ENCODE measurements at places on chromosomes 12 and 14.

DNA sequence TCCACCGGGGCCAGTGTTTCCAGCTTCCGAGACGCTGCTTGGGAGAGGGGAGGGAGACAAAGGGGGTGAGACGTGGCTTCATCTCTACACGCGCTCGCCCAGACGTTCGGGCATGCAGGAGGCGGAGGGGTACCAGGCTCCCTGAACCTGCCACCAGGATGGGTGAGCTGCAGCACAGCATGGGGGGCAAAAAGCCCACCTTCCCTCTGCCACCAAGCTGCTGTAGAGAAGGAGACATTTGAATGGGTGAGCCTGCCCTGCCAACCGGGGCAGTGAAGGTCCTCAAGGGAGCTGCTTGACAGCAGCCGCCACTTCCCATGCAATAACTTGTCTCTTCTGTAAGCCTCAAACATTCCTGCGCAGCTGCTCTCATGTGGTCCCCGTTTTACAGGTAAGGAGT, 78.4 kb upstream of the DICER1 start:
- no peak for DNase-seq

GRCh38 chr12:96809522-96809921, 97.5 kb upstream of the NEDD1 start:
- no peak for DNase-seq

DNA sequence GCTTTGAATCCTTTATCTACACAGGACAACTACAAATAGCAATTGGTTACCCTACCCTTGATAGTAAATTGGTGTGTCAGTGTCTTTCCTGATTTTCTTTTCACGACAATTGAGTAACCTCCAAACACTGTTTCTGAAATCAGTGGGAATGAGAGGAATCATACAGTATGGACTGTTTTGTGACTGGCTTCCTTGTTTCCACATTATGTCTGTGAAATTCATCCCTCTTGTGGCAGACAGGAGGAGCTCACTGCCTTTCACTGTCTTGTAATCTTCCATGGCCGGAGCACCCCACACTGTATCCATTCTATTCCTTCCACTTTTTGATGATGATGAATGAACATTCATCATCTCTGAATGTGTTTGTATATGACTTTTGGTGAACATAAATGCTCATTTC, 164.0 kb upstream of the PZP start:
- no peak for DNase-seq

DNA sequence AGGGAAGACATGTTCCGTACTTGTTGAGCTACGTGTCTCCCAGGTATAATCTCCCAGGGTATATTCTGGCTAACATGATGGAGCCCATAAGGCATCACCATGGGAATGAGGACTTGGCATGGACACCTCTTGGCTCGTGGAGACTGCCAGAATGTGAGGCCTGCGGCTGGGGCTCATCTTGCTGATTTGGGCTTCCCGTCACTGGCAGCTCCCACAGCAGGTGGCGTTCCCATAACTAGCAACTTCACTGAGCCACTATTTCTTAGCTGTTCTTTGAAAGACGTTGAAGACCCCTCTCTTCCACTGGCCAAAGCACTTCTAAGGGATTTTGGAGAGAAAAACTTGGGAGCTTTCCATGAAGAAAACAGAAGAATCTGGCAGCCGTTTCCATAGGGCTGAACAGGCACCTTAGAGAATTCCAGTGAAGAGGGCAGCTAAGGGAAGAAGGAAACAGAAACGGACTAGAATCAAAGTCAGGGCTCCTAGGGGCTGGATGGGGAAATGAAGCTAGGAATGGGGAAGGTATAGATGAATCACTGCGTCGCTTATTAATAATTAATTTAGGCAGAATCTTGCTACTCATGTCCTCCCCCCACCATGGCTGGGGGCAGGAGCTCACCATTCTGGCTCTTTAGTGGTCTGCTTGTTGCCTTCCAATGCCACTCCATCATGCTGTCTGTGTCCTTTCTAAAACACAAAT, 39.7 kb upstream of the FOS start:
- no peak for DNase-seq

- DNase-seq, result peak; percentile 43
Observed at GRCh38 chr12:122888232-122888752, 7.6 kb downstream of the VPS37B start.

- no peak for DNase-seq
Observed at GRCh38 chr14:101980700-101981099, 16.3 kb downstream of the DYNC1H1 start.

DNA sequence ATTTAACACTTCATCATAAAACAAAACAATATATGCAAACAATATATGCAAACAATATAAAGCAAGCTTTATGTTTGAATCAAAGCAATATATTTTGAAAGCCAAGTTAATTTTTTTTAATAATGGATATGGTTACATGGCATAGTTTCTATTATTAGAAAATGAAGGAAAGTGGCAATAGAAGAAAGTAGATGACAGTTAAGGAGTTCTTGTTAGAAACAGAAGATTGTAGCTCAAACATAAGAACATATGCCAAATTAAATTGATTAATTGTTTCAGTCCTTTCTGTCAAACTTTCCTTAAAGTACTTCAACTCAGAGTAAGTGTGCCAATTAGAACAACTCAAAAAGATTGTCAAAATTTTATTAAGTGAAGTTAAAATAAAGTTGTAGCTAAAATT, 1248.3 kb downstream of the SLC16A7 start:
- no peak for DNase-seq

GRCh38 chr12:3620856-3621255, 129.9 kb downstream of the PRMT8 start:
- DNase-seq, result no peak

- no peak for DNase-seq
Observed at GRCh38 chr12:11677093-11677492, 27.6 kb downstream of the ETV6 start.

- DNase-seq, result no peak
Observed at GRCh38 chr12:14910090-14910915, 24.6 kb upstream of the MGP start.

GRCh38 chr14:100532906-100533655, 54.1 kb downstream of the BEGAIN start:
- DNase-seq, result no peak

- no peak for DNase-seq
Observed at GRCh38 chr12:47082283-47082682, 2.5 kb upstream of the AMIGO2 start.

DNA sequence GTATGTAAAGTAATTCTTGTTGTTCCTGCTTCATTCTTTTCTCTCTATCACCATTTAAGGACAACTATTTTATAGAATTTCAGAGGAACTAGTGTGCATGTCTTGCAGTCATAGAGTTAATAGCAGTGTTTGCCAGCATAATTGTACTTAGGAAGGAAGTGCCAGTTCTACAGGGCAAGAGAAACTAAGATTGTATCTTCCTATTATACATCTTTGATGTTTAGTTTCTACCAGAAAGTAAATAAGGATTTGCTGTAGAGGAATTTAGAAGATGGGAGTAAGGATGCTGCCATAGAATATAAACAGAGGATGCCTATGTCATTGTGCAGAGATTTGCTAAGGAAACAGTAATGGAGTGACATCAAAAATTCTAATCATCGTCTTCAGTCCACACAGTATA, 270.9 kb upstream of the NPAS3 start:
- no peak for DNase-seq

DNA sequence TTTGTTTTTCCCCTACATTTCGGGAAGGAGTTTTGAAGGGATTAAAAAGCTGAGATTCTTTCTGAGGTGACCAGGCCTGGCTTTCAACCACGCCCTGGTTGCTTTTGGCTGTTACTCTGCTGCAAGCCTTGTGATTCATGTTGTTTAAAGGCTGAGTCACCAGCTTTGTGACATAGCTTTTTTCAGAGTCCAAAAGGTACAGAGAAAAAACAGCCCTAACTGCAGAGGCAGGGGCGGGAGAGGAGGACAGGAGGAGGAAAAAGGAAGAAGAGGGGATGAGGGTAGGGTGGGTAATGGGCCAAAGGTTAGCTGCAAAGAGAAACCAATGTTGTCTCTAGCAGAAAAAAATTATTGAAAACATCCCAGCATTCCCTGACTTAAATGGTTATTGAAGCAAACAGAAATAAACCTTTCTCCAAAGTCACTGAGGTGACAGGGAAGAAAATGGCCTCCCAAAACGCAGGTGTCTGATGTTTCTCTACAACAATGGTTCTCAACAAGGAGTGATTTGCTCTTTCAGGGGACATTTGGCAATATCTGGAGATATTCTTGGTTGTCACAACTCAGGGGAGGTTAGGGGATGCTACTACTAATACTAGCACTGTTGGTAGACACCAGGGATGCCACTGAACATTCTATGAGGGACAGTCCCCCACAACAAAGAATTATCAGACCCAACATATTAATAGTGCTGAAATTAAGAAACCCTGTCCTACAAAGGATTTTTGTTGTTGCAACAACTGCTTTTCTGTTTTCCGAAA, 2.1 kb upstream of the UBC start:
- no peak for DNase-seq

GRCh38 chr12:12979731-12980259, 20.3 kb downstream of the HEBP1 start:
- DNase-seq, result no peak

DNA sequence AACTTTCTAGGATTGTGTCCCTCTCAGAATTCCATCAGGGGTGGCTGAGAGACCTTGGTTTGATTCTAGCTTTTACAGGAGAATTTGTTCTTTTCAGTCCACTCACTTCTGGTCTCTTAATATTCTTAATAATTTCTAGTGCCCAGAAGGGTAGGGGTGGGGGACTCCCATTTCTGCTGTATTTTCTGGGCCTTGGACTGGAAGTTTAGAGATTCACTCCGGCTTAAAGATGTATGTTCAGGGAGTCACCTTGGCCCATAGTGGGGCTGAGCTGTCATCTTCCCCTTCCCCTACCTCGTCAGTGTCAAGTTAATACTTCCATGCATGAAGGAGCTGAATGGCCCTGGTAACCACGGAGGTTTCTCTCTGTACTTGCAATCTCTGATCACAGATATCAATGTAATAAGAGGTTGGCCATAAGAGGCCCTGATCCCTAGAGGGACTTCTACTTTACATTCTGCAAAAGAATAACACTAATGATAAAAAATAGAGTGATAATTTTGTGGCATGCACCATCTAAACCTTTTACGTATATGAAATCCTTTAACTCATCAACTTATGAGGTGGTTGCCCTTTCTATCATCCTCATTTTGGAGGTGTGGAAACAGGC, 6.7 kb downstream of the KRT81 start:
- DNase-seq, result no peak

DNA sequence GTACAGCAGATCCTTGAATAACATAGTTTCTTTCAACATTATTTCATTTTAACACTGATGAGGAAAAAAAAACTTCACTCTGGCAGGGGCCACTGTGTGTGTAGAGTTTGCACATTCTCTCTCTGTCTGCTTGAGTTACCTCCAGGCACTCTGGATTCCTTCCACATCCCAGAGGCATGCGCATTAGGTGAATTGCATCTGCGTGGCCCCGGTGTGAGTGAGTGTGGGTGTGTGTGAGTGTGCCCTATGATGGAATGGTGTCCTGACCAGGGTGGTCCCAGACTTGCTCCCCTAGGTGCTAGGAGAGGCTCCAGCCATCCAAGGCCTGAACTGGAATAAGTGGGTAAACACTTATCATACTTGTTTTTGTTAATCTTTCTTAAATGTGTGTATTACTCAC, 90.6 kb upstream of the LRIG3 start:
- no peak for DNase-seq

DNA sequence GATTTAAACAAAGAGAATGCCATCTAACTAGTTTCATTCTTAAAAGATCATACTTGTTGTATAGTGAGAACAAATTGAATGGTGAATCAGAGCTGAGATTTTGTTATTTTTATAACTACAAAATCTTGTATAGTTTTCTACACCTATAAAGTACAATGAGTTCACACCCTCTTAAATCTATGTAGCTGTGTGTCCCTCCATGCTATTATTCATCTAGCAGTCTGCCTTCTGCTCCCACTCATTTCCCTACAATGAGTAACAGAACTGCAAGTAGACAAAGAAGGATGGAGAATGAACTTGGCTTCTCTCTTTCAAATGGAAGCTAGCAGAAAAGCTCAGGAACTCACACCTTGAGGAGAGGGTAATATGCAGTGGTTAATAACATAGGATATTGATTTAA, 7.1 kb downstream of the IFNG-AS1 start:
- no peak for DNase-seq

GRCh38 chr12:118582863-118583262, 206.5 kb downstream of the SUDS3 start:
- DNase-seq, result no peak

DNA sequence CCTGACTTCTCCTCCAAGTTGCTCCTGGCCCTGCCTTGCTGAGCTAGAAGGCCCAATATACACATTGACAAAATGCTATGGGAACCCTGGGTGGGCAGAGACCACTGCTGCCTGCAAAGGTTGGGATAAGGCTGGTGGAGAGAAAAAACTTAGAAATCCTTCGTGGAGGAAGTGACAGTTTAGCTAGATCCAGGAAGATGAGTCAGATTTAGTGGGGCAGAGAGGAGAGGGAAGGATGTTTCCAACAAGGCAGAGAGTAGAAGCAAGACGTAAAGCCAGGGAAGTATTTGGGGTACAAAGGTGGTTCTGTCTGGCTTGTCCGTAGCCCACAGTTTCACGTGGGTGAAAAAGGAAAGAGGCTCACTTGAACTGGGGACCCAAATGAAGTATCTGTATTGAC, 69.0 kb upstream of the CLMN start:
- no peak for DNase-seq

- no peak for DNase-seq
Observed at GRCh38 chr14:41642367-41642766, 35.7 kb downstream of the LRFN5 start.

DNA sequence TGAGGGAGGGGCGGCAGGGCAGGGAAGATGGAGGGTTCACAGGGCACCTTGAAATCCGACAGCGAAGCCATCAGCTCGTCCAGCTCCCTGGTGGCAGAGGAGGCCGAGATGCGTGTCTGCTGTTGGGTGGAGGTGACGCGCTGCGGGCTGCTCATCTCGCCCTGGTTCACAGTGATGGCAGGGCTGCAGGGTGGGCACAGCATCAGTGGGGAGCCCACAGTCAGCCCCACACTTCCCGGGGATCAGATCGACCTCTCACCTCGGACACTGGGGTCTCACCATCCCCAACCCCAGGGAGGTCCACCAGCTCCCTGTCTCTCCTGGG, 20.6 kb upstream of the RPLP0 start:
- no peak for DNase-seq

GRCh38 chr14:65042296-65042695, 55.6 kb downstream of the FNTB start:
- no peak for DNase-seq

GRCh38 chr12:106981788-106982187, 5.2 kb downstream of the MTERF2 start:
- DNase-seq, result no peak

GRCh38 chr12:126210448-126210847, 1145.2 kb downstream of the AACS start:
- DNase-seq, result no peak

DNA sequence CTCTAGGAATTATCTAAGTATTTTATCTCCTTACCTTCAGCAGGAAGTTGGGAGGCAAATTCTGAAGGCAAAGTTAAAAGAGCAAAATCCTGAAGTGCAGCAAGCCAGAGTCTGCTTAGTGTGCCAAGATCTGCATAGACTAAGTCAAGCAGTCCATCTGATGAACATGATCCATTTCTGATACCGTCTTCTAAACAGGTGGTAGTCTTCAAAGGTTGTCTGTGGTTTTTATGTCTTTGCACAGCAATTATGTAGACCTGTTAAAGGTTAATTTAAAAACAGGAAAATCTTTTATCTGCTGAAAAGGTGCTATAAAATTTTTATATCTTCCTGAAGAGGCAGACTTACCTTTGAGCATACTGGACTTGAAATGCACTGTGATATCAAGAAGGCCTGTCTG, 105.3 kb upstream of the HECTD1 start:
- no peak for DNase-seq

- DNase-seq, result no peak
Observed at GRCh38 chr14:97179573-97179972, 382.4 kb downstream of the VRK1 start.

GRCh38 chr12:120064054-120064940, 52.3 kb downstream of the RAB35 start:
- DNase-seq, result no peak
